ENCODE measurements at places on chromosomes 13 and 19.

GRCh38 chr13:51768976-51769375, 35.0 kb downstream of the DHRS12 start:
- no peak for DNase-seq

DNA sequence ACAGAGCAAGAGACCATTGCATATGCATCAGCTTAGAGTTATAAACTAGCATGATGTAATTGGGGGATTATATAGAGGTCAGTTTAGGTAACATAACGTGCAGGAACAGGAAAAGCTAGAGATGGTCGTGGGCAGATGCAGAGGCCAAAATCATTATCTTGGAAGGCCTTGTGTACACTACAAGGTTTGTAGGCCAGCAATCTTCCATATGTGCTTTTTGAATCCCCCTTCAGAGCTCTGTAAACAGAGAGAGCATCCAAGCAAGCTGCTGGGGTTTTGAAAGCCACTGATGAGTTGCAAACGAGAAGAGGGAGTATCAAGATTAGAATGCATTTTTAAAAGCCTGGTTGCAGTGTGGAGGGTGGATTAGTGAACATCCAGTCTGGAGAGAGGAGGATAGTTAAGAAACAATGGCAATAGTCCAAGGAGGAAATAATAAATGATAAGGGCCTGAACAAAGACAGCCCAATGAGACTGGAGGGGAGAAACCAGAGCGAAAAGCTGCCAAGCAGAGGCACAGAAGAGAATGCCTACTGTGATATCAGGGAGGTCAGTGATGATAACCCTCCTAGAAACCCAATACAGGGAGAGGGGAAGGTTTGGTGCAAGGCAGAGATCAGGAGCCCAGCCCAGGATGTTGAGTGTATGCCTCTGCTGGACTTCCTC, 109.6 kb downstream of the ZAR1L start:
- DNase-seq = no peak

- no peak for DNase-seq
Observed at GRCh38 chr19:50912727-50913716, 1.8 kb upstream of the KLK4 start.

- no peak for DNase-seq
Observed at GRCh38 chr19:40281381-40282208, 3.5 kb downstream of the AKT2 start.

- DNase-seq = no peak
Observed at GRCh38 chr19:42272535-42272897, 3.5 kb downstream of the CIC start.

DNA sequence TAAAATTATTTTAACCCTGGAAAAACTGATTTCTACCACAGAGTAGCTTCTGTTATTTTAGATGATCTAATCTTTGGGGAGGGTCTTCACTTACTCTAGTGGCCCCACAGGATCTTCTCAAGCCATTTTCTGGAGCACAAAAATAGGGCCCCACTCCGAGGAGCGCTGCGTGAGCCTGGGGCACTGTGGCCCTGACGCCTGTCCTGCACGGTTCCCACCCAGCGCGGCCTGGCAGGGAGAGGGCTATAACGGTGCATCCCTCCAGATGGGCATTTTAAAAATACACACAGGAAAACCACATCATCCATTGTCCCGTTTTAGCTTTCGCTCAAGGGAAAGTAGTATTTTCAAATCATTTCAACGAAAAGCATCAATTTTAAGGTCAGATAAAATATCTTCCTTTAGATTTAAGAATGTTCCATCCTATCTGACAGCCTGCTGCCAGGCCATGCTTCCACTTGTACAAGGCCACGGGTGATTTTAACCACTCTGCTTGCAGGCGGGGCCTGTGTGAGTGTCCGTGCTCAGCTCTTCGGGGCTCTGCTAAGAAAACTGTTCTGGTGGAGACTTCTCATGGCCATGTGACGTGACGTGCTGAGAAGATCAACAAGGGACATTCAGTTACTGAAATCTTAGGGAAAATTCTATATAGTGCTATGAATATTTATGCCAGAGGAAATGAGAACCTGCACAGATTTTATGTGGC, 683.8 kb upstream of the SGCG start:
- no peak for DNase-seq

All from epithelial cell of proximal tubule (primary cell).